ENCODE measurements at places on chromosomes 12 and 14. TPM values are rescaled to one million over a fixed set of nuclear protein-coding genes. Genes with fewer than 3 reads are reported as not detected.

The PKP2 gene
- 6.4 TPM for total RNA-seq

The RFX4 gene
- not detected for total RNA-seq

The AKAP3 gene
- 1.6 TPM for total RNA-seq

The TTC7B gene
- total RNA-seq: 30.2 TPM

The KRT79 gene
- total RNA-seq: 48.8 TPM

The CNPY2 gene
- 51.4 TPM for total RNA-seq

The LRTM2 gene
- total RNA-seq: 0.26 TPM

The LTBP2 gene
- total RNA-seq: 21.7 TPM

The INSM2 gene
- not detected for total RNA-seq

- peaks cover 12% of the 10 kb centered on the region for H3K4me1 ChIP-seq
- no peaks in the 10 kb centered on the region for H3K27me3 ChIP-seq
- no peak overlapping the region for H3K4me3 ChIP-seq
- no peak for DNase-seq
Measured at GRCh38 chr14:34180434-34180833, 229.6 kb upstream of the EGLN3 start.

DNA sequence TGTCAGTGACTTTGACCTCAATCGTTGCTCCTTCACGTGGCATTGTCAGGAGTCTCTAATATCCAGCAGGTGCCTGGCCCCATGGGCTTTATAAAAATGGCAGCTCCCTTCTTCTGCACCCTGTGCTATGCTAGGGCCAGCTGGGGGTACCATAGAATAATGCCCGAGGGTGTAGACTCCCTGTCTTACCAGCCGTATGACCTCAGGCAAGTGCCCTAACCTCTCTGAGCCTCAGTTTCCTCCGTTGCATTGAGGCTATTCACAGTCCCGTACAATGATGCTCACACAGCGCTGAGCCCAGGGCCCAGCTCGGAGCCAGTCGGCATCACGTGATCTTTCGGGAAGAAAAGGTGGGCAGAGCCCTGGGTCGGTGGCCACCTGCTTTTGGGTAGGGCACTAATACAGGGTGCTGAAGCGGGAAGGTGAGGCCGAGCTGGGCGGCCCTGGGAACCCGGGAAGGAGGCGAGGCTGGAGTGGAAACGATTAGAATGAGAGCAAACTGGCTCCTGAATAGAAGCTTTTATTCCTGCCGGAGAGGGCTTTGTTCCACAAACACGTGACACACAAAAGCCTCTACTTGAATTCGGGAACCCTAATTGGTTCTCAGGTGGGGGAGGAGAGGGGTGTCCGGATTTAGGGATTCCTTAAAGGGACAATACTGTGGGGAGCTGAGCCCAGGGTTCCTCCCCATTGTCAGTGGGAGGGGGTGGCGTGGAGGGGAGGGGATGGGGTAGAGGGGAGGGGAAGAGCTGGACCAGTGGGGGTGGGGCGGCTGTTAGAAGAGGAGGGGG lies 19.9 kb upstream of the MSI1 start:
- H3K4me1 ChIP-seq: peaks cover 7% of the 10 kb centered on the region
- no peak for DNase-seq
- no peaks in the 10 kb centered on the region for H3K36me3 ChIP-seq
- H3K27me3 ChIP-seq: peaks cover 17% of the 10 kb centered on the region
- H3K4me3 ChIP-seq: peak overlapping the region; percentile 20

DNA sequence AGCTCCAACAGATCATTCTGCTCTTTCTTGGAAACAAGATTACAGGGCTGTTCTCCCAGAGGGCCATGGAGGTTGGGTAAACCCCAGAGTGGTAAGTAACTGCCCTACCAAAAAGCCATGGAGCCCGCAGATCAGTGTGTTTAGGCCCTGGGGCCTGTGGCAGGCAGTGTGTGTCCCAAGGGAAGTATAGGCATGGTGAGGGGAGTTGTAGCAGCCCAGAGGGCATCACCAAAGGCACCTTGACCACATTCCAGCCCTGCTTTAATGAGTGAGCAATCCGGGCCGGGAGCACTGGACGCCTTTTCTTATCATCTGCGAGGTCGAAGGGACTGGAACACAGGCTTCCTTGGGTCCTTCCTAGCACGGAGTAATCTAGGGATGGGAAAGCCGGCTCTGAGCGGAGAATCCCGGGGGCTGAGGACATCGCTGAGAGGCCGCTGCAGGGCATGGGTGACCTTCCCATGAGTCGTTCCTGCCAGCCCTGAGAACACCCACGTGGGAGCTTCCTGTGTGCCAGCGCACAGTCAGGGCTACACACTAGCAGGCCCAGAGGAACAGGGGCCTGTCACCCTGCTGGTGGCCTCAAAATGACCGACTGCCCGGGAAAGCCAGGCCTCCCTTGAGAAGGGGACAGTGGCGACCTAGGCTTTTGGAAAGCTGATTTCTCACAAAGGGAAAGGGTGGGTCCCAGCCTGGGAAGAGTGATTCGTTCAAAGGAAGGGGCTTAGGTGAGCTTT lies 91.3 kb downstream of the NINJ2 start:
- H3K27me3 ChIP-seq: no peaks in the 10 kb centered on the region
- no peaks in the 10 kb centered on the region for H3K36me3 ChIP-seq
- H3K4me1 ChIP-seq: peaks cover 67% of the 10 kb centered on the region
- no peak for DNase-seq

- H3K27ac ChIP-seq: no peak overlapping the region
- no peaks in the 10 kb centered on the region for H3K36me3 ChIP-seq
- no peak for DNase-seq
- H3K4me1 ChIP-seq: peaks cover 13% of the 10 kb centered on the region
- H3K4me3 ChIP-seq: no peak overlapping the region
Measured at GRCh38 chr14:95182379-95182778, 25.1 kb upstream of the DICER1 start.

DNA sequence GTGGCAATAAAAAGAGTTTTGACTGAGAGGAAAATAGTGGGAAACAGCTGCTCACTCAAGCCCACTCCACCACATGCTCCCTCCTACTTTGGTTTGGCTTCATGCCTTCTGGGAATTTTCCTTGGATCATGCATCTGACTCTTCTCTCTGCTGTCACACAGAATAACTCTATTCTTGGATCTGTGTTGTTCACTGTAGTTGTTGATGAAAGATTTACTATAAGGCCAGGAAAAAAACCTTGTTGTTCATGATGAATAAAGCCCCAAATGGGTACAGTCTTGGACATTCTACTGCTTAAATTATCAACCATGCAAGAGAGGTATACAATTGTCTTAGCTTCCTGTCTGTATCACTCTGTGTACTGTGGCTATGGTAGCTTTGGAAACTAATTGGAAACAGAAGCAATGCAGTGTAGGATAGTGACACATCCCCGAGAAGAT lies 70.5 kb downstream of the TMX1 start:
- H3K36me3 ChIP-seq: no peaks in the 10 kb centered on the region
- peak overlapping the region; percentile 20 for H3K27ac ChIP-seq

GRCh38 chr12:61871485-61871810 lies 388.8 kb upstream of the USP15 start:
- no peak overlapping the region for H3K27ac ChIP-seq
- no peaks in the 10 kb centered on the region for H3K36me3 ChIP-seq
- H3K27me3 ChIP-seq: no peaks in the 10 kb centered on the region

- no peaks in the 10 kb centered on the region for H3K4me1 ChIP-seq
- no peaks in the 10 kb centered on the region for H3K36me3 ChIP-seq
- no peak overlapping the region for H3K4me3 ChIP-seq
- H3K27me3 ChIP-seq: peaks cover 3% of the 10 kb centered on the region
- H3K27ac ChIP-seq: no peak overlapping the region
- DNase-seq: no peak
Measured at GRCh38 chr12:120421701-120422100, 16.2 kb upstream of the COX6A1 start.

DNA sequence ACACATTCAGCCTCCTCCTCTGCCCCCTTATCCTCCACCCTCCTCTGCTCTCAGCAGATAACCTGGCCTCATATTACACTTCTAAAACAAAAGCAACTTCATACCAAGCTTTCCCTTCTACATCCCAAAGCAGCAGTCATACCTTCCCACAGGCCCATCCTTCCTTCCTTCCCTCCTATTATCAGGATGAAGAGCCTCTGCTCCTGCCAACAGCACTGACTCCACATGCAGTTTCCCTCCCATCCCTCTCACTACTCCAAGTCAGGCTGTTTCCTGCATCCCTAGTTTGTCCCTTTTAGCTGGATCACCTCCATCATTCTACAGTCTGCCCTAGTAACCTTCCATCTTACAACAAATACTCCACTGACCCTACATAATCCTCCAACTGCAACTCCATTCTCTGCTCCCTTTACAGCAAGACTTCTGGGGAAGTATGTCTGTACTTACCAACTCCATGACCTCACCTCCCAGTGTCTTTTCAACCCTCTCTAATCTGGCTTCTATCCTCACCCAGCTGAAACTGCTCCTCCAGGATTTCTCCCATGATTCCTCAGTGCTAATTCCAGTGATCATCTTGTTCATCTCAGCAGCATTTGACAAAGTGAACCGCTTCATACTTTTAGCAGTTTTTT lies 4.9 kb upstream of the YEATS4 start:
- H3K27ac ChIP-seq: no peak overlapping the region
- H3K36me3 ChIP-seq: no peaks in the 10 kb centered on the region
- no peak overlapping the region for H3K4me3 ChIP-seq
- DNase-seq: no peak
- H3K4me1 ChIP-seq: peaks cover 13% of the 10 kb centered on the region

All from suprapubic skin (tissue), 4 donors.